T-helper 9 cell (primary cell): ENCODE measurements at places on chromosomes 6 and 20.

DNA sequence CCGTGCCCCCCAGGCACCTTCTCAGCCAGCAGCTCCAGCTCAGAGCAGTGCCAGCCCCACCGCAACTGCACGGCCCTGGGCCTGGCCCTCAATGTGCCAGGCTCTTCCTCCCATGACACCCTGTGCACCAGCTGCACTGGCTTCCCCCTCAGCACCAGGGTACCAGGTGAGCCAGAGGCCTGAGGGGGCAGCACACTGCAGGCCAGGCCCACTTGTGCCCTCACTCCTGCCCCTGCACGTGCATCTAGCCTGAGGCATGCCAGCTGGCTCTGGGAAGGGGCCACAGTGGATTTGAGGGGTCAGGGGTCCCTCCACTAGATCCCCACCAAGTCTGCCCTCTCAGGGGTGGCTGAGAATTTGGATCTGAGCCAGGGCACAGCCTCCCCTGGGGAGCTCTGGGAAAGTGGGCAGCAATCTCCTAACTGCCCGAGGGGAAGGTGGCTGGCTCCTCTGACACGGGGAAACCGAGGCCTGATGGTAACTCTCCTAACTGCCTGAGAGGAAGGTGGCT is 960 bp downstream of the TNFRSF6B start:
- no peak for DNase-seq

DNA sequence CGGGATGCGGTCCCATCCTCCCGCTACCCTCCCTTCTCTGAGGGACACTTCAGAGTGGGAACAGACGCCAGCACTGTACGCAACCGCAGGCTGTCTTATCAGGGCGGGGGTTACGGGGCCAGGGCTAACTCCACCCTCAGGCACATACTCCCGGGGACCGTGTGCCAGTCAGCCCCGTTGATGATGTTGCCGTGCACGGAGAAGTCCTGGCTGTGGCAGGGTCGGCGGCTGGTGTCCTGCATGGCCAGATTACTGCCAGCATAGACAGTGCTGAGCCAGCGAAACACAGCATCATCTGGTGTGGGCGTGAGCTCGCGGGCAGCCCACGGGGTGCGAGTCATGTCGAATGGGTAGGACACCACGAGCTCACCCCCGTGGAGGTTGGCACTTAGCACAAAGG is 5.0 kb downstream of the CPXM1 start:
- DNase-seq: no peak

- DNase-seq: no peak
These were observed 175.6 kb downstream of the TBC1D7 start for GRCh38 chr6:13152764-13153163.

GRCh38 chr6:100173211-100173610 is 179.2 kb upstream of the MCHR2 start:
- no peak for DNase-seq

GRCh38 chr20:40771848-40772511 is 82.9 kb upstream of the MAFB start:
- DNase-seq: no peak

DNA sequence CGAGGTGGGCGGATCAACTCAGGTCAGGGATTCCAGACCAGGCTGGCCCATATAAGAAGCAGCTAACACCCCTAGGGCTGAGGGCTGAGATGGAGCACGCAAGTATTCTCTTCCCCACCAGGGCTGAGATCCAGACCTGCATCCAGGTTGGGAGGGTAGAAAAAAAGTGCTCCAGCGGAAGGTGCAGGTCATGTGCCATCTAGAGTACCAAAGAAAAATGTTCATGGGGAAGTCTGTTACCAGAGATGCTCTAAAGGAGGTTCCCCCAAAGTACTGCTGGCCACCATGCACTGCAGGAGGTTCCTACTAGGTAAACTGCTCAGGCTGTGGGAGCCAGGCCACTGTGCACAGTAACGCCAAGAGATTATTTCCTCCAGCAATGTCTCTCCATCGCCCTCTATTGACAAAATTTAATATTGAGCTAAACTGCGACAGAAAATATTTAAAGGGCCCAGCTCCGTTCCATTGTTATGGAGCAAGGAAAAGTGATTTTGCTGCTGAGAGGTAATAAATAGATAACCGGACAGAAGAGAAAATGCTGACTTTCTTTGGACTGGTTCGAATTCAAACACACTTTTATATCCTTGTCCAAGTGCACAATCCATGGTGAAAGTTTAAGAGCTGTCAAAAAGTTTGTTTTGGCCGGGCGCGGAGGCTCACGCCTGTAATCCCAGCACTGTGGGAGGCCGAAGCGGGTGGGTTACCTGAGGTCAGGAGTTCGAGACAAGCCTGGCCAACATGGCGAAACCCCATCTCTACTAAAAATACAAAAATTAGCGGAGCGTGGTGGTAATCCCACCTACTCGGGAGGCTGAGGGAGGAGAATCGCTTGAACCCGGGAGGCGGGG is 159.9 kb downstream of the OR2B2 start:
- peak; percentile 17 for DNase-seq
